ENCODE measurements at places on chromosomes 7 and 10.

- no peak for DNase-seq
Measured at GRCh38 chr7:129751916-129752315, 140.4 kb downstream of the NRF1 start.

GRCh38 chr10:119466076-119466475 is 76.4 kb downstream of the RGS10 start:
- DNase-seq, result no peak

DNA sequence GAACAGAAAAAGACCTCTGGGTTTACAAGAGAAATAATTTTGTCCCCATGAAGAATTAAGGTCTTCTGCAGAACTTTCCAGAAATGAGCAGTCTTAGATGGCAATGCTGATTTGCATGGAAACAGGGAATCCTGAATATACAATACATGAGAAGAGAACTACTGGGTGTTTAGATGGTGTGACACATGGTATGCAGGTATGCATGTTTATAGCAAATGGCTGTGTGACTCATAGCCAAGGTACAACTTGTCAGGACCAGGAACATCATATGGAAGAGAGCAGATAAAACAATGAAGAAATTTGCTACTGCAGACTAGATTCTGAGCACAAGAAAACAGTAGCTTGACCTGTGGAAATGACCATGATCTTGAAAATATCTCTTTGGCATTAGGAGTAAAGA is 907.8 kb downstream of the GATA3 start:
- no peak for DNase-seq

DNA sequence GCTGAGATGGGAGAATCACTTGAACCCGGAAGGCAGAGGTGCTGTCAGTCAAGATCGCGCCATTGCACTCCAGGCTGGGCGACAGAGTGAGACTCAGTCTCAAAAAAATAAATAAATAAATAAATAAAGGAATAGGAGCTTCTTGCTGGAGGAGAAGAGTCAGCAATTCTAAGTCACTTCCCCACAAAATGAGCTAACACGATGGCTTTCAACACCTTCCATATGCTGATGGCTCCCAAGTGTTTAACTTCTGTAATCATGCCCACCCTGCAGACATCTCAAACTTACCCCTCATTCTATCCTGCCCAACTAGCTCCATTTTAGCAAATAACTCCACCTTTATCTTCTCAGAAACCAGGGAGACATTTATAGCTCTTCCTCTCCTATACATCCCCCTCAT is 21.2 kb downstream of the PSAP start:
- no peak for DNase-seq

DNA sequence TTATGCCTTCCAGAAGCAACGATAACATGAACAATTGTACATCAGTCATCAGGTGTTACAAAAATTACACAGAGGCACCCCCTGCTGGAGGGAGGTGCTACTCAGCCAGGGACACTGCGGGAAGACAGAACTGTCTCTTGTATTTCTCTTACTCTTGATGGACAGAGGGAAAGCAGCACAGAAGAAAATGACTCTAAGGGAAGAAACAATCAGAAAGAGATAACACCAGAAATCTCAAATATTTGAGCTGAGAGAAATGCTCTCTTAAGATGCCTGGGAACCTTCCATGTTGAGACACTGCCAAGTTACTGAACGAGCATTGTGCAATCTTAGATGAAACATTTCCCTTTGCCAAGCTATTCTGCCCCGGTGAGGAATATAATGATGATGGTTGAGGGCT is 227.6 kb upstream of the NPSR1 start:
- DNase-seq, result no peak

DNA sequence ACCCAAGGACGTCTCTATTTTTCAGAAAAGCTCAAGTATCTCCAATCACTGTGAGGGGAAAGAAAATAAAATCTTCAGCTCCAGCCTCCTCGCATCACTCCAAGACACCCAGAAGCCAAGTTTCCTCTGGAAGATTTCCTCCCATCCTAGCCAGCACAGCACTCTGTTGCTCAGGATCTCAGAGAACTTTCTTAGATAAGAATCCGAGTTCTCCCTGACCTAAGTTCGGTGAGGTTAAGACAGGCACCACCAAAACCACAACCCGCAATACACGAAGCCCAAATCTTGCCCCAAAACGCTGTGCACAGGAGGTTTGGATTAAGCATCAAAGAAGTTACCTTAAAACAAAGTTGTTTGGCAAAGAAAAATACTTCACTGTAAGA is 4.2 kb downstream of the FAM53B start:
- no peak for DNase-seq

DNA sequence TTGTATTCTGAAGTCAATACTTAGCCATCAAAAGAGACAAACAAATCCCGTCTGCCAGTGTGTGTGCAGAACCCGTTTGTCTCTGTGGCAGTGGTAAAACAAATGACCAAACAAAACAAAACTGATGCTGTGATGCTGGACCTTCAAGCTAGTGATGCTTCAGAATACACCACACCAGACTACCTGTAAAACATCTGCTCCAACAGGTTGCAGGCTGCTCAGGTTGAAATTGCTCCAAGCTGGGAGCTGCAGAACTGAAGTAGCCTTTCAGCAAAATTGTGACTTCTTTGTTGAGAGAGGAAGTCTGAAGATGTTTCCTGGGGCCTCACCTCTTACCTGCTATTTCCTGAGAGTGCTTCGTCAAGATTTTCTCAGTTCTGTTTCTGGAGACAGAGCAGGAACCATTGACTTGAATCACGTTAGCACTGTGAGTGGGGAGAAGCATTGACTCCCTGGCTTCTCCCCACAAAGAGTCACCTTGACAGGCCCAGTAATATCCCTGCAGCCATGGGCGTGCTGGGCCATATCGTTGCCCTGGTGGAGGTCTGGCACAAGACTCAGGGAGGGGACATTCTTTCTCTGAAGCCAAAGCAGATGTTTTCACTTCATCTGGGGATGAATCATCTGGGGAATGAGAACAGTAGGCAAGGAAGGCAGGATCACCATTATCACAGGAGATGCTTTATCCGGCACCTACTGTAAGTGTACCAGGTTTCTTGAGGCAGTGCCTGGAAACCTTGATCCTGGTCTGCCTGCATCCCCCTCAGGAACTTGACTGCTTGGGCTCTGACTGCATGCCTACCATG is 80.2 kb downstream of the RBM20 start:
- DNase-seq, result no peak

DNA sequence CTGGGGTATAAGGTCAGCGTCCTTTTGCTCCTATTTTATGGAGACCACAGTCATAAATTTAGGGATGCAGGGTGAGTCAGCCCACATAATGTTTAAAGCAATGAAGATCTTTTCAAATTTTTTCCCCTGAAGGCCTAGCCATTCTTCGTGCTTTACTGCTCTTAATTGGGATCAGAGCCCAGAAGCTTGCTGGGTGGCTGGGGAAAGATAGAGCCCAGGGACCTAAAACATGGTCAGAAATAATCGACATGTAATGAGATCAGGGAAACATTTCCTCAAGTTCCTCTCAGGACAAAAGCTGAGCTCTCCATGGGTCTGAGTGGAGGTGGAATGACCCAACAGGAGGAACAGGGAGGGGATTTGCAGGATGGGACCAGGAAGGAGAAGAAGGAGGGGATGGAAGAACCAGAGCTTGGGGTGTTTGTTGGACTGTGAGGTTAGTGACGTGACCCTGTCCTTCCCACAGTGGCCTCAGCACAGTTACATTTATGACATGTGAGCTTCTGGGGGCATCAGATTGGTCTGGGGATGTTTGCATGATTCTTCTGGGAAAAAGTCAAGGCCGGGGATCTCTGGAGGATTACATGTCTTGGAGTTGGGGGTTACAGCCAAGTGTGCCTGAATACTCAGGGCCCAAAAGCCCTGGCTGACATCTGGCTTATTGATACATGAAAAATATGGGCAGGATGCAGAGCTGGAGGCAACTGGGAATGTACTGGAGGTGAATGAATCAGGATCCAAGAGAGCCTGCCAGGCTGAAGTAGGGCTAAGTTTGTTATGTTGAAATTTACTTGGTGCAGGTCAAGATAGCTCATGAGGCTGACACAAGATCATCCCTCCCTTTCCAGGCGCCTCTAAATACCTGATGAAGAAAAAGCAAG is 477.9 kb downstream of the RPS24 start:
- DNase-seq, result no peak

DNA sequence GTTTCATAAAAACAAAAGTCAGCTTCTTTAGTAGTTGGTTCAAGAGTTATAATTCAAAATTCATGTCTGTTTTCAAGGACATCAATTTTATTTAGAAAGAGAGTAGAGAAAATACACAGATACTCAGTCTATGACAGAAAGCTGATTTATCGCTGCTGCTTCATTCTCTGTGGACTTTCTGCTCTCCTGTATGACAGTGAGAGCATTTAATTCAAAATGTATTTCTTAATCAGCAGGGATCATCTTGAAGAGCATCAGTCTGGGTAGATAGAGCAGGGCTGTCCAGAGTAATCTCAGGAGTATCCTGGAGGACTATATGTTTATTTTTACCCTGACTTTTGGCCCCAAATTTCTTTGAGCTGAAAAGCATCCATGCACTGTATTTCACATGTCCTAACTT is 1676.7 kb downstream of the REEP3 start:
- no peak for DNase-seq

GRCh38 chr7:154373956-154374355 is 321.8 kb downstream of the DPP6 start:
- DNase-seq, result no peak

DNA sequence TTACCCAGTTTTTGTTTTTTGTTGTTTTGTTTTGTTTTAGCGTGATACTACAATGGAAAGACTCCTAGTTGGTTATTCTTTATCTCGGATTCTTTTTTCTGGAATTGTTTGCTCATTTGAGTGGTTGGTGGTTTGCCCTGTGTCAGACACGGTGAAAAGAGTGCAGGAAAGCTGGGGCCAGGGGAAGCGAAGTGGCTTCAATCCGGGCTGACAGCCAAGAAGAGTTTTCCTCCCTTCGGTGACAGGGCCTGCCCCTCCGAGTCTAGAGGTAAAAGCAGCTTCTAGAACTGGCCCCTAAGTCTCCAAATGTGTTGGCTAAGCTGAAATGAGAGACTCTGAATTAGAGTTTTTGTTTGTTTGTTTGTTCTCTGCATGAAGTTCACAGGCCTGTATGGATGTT is 5.7 kb upstream of the AP5Z1 start:
- no peak for DNase-seq

- no peak for DNase-seq
Measured at GRCh38 chr10:70067586-70067985, 14.9 kb downstream of the MACROH2A2 start.

DNA sequence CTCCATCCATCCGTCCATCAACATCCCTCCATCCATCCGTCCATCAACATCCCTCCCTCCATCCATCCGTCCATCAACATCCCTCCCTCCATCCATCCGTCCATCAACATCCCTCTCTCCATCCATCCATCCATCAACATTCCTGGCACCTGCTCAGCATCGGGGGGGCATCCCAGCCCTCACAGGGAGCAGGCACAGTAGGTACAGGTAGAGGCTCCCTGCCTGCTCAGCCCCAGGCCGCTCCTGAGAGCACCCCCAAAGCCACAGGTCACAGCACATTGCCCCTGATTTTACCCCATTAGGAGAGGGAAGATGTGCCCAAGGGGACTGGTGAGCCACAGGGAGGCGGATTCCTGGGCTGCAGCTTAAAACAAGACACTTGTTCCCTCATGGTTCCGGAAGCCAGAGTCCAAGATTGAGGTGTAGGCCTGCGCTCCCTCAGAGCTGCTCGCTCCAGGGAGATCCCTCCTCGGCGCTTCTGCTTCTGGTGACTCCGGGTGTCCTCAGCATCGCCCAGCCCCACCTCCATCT is 21.1 kb upstream of the CFAP46 start:
- DNase-seq, result no peak

DNA sequence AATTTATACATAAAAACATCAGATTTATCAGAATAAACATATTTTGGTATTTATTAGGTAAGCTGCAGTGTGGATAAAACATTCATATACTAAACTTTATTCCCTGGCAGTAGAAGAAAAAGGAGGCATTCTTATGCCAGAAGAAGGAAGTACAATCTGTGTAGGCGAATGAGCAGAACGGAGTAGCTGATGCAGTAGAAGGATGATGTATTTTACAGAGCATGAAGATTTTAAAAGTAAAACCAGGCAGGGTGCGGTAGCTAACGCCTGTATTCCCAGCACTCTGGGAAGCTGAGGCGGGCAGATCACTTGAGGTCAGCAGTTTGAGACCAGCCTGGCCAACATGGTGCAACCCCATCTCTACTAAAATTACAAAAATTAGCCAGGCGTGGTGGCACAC is 294.9 kb upstream of the MKLN1 start:
- no peak for DNase-seq

GRCh38 chr10:12196531-12197211 is 683 bp downstream of the CDC123 start:
- DNase-seq, result no peak

GRCh38 chr7:1761774-1762173 is 91.7 kb downstream of the ELFN1 start:
- no peak for DNase-seq

- no peak for DNase-seq
Measured at GRCh38 chr7:36171503-36171902, 18.4 kb downstream of the EEPD1 start.

DNA sequence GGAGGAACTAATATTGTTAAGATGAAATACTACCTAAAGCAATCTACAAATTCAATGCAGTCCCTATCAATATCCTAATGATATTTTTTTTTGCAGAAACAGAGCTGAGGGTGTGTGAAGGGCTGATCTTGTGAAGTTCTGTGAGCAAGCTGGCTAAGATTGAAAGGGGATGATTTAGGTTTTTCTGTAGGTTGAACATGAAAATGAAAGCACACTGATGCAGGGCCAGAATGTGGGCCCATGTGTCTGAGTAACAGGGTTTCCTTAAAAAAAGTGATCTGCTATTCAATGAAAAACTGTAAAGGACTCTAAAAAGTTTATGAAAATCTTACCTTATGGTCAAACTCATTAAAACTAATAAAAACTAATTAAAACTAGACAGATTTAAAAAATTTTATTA is 47.4 kb downstream of the GRB10 start:
- DNase-seq, result no peak

DNA sequence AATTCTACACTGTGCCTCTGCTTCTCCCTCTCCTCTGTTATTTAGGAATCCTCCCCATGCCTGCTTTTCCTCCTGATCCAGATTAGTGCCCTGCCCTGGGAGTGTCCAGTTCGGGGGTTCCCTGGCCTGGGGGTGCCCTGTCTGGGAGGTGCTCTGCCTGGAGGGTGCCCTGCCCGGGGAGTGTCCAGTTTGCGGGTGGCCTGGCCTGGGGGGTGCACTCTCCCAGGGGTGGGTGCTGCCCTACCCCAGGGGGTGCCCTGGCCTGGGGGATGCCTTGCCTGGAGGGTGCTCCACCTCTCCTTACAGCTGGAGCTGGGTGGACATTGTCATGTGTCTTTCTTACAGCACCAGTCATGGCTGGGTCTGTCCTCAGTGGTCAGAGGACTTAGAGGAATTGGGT is 20.2 kb downstream of the RAMP3 start:
- DNase-seq, result no peak

- no peak for DNase-seq
Measured at GRCh38 chr10:131938681-131939080, 37.9 kb downstream of the PPP2R2D start.

- no peak for DNase-seq
Measured at GRCh38 chr10:3552281-3552680, 232.7 kb downstream of the KLF6 start.

Data from C1 segment of cervical spinal cord (tissue), 14 donors.